ENCODE measurements at places on chromosomes 16 and 17.

DNA sequence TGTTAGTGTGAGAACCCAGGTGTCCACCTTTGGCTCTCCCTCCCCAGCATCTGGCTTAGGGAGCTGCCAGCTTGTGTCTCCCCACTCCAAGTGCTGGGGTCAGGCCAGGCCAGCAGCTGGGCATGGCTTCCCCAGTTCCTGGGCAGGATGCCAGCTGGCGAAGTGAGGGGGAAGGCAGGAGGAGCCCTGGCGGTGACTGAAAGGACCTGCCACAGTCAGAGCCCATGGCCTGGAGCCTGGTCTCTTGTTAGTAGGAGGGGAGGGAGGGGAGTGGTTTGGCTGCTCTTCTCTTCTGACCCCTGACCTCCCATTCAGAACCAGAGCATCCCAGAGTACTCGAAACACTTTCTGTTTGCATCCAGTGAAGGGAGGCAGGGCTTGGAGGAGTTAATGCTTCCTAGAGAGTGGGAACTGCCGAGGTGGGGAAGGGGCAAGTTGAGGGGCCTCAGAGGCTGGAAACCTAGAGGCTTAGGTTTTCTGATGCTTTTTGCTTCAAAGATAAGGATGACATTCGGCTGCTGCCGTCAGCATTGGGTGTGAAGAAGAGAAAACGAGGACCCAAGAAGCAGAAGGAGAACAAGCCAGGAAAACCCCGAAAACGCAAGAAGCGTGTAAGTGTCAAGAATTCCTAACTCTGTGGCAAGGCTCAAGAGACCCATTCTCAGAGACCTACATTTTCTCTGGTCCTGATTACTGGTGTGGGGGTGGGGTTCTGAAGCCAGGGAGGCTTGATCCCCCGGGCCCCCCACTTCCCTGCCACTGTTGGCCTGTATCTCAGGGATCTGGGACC is 772 bp downstream of the CHD3 start:
- DNase-seq, result peak; percentile 92

GRCh38 chr17:21240369-21241055 is 12.7 kb downstream of the NATD1 start:
- DNase-seq, result no peak

DNA sequence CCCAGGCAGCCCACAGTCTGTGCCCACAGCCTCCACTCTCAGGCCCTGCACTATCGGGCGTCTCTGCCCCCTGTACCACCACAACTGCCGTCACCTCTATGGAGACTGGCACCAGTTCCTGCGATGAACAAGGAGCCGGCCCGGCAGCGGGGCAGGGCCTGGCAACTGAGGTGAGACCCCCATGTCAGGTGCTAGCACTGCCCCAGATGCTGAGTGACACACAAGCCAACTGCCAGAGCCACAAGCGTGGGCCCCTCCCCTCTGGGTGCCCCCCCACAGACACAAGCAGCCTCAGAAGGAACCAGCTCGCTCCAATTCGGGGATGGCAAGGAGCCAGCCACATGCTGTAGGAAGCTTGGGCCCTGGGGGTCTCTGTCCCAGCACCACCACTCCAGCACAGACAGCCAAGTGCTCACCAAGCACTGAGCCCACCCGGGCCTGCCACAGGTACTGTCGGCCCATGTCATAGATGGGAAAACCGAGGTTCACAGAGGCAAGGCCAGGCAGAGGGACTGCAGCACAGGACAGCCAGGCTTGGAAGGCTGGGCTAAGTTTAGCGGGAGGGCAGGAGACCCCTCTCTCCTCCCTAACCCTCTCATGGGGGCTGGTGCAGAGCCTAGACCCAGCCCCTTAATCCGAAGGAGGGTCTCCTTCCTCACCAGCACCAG is 1.5 kb upstream of the PVALEF start:
- no peak for DNase-seq

GRCh38 chr17:7459961-7460545 is 15.2 kb downstream of the CHRNB1 start:
- DNase-seq, result no peak

- DNase-seq, result peak; percentile 75
Observed at GRCh38 chr17:7323731-7324437, 5.3 kb downstream of the NEURL4 start.

GRCh38 chr17:76053246-76054111 is 18.8 kb downstream of the SRP68 start:
- peak; percentile 49 for DNase-seq

- DNase-seq, result peak; percentile 78
Observed at GRCh38 chr17:19744922-19745757, 3.0 kb downstream of the ALDH3A1 start.

DNA sequence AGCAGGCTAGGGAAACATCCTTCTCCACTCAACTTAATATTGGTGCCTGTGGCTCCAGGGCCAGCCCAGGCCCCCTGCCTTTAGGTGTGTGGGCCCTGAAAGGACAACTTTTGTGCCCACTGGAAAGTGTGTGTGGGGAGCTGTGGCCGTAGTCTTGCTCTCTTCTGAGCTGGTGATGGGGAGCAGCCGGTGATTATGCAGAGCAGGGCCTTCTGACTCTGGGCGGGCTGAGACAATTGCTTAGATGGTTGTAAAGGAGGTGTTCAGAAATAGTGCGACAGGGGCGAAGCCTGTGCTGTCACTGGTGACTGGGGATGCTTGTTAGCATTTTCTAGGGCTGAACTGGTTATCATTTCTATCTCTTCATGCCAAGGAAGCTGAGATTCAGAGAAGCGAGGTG is 62.6 kb downstream of the MSI2 start:
- DNase-seq, result no peak

- no peak for DNase-seq
Observed at GRCh38 chr17:44922746-44923470, 7.6 kb upstream of the GFAP start.

DNA sequence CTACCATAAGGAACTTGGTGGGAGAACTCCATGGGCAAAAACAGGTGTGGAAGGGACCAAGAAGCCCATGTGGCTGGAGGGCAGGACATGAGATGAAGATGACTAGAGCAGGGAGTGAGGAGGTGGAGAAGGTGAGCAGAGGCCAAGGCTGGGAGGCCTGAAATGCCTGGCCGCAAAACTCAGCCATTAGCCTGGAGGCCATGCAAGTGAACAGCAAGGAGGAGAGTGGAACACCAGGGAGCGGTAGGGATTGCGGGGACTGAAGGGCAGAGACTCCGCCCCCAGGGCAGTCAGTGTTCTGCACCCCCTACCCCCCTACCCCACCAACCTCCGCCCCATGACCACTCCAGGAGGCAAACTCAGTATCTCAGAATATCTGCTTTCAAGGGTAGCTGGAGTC is 17.0 kb downstream of the BCL7C start:
- no peak for DNase-seq

DNA sequence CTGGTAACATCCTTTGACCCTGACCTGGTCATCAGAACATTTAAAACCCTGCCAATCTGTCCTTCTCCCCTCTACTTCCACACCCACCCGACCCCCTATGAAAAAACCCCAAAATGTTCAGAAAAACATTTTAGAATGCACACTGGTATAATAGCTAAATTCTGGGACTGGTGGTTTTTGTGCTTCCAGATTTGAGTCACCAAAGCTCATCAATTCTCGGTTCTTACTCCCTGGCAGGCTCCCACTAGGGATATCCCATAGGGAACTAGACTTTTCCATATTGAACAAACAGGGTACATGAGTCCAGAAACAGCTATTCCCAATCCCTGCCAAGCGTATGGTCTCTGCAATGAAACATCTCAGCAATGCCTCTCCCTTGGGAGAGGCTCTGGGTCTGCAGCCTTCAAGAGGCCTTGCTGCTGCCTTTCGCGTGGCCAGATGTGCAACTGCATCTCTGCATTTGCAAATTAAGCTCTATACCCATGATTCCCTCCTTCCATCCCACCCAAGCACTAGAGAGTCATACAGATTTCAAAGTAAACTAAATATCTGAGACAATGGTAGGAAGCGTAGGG is 67.7 kb downstream of the SMG6 start:
- DNase-seq, result no peak

DNA sequence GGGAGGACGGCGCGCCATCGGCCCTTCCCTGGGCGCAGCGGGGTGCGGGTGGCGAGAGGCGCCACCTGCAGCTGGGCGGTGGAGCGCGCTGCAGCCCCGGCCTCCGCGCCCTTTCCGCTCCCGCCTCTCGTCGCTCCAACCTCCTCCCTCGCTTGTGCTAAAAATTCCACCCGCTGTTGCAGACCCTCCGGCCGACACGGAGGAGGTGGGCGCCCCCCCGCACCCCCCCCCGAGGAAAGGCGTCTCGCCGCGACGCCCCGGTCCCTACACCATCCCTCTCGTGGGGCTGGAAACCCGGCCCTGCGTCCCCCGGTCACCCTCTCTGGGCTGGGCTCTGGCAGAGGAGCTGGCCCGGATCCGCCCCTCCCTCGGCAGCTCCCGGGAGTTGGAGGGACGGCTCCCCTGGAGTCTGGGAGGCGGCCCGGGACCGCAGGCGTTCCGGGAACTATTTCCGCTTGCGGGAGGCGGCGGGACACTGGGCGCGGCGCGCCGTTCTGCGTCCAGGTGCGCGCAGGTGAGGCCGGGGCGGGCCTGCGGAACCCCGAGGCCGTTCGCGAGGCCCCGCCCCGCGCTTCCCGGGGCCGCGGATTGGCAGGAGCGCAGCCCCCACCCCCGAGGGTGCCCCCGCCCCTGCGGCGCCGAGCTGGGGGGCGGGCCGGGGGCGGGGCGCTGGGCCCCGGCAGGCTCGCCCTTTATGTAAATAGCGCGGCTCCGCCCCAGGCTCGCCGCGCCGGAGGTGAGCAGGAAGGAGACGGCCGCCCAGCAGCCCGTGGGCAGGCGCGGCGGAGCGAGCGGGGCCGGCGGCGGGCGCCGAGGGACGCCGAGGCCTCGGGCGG is at the start of gene LLGL2:
Gene LLGL2, plus strand, starts transcription at position 728 of the 836 bp plus-strand sequence. CDS start 17,730 bp downstream, outside the sequence.
- DNase-seq, result peak; percentile 88

DNA sequence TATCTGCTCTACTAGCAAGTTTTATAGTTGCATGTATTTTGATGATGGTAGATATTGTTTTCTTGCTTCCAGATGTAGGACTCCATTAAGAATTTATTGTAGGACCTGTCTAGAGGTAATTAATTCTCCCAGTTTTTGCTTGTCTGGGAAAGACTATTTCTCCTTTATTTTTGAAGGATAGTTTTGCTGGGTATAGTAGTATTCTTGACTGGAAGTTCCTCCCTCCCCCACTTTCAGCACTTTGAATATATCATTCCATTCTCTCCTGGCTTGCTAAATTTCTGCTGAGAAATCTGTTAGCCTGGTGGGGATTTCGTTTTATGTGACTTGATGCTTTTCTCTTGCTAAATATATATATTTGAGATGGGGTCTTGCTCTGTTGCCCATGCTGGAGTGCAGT is 8.0 kb upstream of the PHB1 start:
- no peak for DNase-seq

GRCh38 chr17:50147841-50148225 is 2.6 kb downstream of the PPP1R9B start:
- DNase-seq, result peak; percentile 25

DNA sequence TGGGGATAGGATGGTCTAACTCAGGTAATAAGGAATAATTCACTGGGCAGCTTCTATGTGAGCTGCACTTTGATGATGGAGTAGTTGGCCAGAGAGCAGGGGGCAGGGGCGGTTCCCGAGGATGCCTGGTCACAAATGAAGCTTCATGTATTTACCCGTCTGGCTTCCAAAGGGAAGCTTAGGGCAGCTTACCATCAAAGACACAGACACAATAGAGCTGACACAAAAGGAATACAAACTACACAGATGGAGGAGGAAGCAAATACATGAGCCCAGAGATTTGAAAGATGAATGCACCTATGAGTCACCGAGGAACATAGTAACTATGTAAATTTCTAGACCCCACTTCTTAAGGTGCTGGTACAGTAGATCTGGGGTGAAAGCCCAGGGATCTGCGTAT is 8.7 kb upstream of the EMP2 start:
- DNase-seq, result no peak

DNA sequence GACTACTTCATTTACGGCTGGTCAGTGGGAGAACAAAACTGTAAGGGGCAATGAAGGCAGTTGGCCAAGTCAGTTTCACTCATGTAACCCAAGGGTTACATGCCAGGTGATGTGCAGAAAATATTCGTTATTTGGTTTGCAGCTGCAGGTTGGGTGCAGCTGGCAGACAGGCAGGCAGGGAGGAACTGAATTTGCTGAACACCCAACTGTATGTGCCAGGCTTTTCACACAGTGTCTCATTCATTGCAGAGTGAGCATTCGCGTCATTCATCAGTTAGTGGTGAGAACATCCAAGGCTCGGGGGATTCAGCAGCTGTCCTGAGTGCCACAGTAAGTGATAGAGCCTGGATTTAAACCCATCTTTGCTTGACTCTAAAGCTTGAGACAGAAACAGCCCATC is 59.7 kb downstream of the ABCC6 start:
- DNase-seq, result no peak

DNA sequence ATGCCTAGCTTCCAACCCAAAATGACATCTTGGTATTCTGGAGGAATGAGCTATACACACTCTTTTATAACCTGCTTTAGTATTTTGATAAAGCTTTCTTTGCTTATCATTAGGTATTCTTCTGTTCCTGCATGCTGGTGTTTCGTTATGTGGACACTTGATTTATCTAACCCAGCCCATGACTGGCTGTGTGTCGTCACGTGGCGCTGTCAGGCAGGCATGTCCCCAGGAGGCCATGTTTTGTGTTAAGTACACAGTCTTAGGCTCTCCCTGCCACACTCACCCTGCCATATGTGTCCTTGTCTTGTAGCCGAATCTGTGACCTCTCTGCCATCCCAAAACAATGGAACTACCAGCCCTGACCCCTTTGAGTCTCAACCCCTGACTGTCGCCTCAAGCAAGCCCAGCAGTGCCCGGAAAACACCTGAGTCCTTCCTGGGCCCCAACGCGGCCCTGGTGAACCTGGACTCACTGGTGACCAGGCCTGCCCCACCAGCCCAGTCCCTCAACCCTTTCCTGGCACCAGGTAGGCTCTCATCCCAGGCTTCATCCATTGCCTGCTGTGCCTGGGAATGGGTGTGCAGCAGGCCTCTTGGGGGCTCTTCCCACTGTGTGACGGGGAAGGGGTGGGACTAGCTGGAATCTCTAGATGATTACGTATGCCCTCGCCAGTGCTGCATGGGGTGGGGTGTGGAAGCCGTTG is 30.8 kb downstream of the B9D1 start:
- peak; percentile 69 for DNase-seq

- no peak for DNase-seq
Observed at GRCh38 chr17:55157165-55157564, 107.6 kb upstream of the HLF start.

DNA sequence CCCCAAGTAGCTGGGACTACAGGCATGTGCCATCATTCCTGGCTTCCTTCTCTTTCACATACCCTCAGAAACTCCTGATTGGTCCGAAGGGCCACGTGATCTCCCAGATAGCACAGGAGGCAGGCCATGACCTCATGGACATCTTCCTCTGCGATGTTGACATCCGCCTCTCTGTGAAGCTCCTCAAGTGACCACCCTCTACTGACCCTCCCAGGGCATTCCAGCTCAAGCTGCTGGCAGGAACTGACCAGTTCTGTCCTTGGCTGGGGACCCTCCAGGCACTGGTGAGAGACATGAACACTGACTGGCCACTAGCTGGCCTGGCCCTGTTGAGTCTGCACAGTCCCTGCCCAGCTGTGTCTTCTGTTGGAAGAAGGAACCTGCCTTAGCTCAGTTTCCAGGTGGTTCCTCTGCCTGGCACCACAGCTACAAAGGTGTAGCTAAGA is 5.6 kb downstream of the ERAL1 start:
- DNase-seq, result peak; percentile 81
